ENCODE measurements at places on chromosomes 16 and 17. TPM values are rescaled to one million over a fixed set of nuclear protein-coding genes. Genes with fewer than 3 reads are reported as not detected.

GRCh38 chr16:1530349-1530882 is 3.0 kb upstream of the TMEM204 start:
- no peak for DNase-seq

DNA sequence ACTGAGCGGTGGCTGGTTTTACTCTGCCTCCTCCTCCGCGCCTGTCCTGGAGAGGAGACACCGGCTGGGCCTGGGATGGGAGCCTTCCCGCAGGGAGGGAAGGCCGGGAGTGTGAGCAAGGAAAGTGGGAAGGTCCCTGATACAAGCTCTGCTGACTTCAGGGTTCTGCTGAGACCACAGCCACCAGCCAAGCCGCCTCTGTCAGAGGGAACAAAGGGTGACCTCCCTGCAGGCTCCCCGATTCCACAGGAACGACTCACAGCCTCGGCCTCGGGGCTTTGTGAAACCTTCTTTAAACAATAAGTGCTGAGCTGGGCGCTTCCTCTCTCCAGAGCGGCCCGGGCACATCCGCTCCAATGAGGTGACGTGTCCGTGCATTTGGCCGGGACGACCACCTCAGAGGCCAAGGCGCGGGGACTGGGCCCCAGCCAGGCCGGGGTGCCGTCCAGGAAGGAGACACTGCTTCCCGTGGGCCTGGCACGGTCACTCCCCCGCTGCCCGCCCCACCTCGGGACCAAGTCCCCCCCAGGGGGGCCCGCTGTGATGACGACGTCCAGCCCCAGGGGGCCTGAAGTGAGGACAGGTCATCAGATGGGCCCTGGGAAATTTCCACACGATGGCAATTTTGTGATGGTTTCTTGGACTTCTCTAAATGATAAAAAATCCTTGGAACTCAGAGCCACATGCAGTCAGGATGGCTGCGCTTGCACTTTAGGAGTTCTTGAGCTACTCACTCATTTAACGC is 11.8 kb upstream of the CIBAR2 start:
- peak; percentile 87 for DNase-seq

GRCh38 chr16:24101431-24101830 is 154.7 kb upstream of the CACNG3 start:
- no peak for DNase-seq

- DNase-seq, result no peak
These were observed 4.3 kb upstream of the NXN start for GRCh38 chr17:983921-984320.

DNA sequence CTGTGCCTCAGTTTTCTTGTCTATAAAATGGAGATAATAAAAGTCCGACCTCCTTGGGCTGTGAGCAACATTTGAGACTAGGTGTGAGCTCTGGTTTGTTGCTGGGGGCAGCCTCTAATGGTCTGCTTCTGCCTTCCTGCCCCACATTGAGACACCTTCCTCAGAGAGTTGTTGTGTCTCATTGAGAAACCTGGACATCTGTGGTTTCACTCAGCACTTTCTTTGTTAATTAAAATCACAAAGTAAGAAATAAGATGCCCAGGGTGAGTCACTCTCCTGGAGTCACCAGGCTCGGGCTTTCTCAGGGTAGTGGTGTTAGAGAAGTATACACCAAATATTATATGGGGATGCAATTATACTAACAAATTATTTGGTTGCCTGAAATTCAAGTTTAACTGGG is 389.2 kb upstream of the SALL1 start:
- peak; percentile 50 for DNase-seq

- DNase-seq, result no peak
These were observed 77.6 kb upstream of the CACNG3 start for GRCh38 chr16:24178496-24178895.

DNA sequence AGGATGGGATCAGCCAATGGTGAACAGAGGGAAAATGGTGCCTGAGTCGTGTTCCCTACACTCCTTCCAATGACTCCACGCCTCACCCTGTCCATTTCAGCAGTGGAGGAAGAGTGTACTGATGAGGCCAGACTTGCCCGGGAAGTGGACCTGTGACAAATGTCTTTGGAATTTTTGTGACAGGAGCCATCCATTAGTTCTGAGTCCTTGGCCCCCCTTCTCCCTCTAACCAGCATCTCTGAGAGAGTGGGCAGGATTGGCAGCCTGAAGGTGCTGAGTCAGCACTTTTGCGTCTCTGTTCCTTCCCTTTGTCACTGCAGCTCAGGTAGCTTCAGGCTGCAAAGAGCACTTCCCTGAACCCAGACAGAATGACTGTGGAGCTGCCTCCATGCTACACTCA is 30.8 kb downstream of the BEAN1 start:
- peak; percentile 54 for DNase-seq

- DNase-seq, result no peak
These were observed 54.4 kb downstream of the C17orf67 start for GRCh38 chr17:56779322-56779721.

DNA sequence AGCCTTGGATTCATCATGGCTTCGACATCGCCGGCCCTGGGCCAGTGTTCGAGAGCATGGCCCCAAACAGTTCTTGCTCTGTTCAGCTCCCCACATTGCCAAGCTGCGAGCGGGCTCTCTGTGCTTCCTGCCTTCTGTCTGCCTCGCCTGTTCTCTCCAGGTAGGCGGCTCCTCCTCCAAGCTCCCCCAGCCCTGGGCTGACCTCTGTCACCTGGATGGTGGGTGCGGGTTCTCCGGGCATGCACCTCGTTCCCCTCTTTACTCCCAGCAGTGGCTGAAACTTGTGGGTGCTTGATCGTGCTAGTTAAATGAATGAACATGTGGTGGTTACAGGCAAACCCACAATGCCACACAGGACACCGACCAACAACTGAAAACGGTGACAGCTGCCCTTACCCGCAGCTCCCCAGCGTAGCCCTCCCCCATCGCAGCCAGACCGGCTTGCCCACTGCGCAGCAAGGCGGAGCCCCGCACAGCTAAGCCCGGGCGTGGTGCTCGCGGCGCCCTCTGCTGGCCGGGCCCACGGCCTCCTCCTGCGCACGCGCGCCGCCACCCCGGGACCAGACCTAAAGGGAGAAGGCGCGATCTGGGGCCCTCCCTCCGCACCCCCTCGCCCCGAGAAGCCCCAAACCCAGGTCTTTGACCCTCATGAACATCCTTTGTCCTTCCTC is 23.0 kb upstream of the EIF1 start:
- DNase-seq, result peak; percentile 74

The DNAH17 gene
- not detected for total RNA-seq

The FAAP100 gene
- total RNA-seq, result 10.4 TPM
